ENCODE measurements at places on chromosomes 1 and 21.

- no peak for DNase-seq
These were observed 8.1 kb downstream of the PSMG1 start for GRCh38 chr21:39175154-39175553.

- DNase-seq, result no peak
These were observed 13.6 kb downstream of the MTR start for GRCh38 chr1:236808564-236809130.

DNA sequence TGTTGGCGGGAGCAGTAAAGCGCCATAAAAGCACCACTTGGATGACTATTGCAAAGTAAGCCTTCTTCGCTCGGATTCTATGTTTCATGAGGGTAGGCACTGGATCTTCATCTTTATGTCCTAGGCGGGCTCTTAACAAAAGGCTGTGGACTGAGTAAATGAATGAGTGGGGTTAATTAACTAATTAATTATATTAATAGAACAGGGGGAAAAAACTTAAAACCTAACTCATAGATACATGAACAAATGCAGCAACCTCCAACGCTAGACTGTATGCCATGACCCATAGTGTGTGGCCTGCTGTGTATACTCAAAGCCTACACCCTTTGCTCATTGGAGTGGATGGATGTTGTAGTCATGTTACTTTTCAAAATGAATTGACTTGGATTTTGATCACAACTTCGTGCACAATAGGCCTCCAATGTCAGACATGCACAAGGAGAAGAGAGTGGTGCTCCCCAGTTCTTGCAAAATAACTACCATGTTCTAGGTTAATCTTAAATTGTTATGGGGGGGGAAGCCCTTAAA is 417 bp upstream of the GFI1 start:
- DNase-seq, result no peak

GRCh38 chr1:4172644-4173599 is 272.9 kb upstream of the C1orf174 start:
- no peak for DNase-seq

DNA sequence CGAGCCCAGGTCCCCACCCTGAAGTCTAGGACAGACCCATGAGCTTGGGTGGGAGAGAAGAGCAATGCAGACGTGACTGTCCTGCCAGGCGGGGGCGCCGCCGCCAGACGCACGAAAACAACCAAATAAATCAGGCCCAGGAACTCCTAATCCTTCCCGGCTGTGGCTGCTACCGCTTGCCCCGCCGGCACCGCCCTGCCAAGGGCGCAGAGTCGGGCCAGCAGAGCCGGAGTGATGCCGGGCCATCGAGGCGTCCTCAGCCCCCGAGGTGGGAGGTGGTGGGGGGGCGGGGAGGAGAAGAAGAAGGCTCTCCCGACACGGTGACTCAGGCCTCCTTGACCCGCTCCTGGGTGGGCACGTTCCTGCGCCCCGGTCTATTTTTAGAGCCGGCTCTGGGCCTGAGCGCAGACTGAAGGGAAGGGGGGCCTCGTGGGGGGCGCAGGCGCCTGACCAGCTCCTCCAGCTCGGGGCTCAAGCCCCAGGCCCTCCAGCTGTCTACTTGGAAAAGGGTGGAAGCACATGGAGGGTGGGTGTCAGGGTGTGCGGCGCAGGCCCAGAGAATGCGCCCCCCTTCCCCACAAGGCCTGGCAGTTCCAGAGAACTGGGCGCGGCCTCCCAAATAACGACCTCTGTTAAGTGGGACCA is 10.7 kb upstream of the COL16A1 start:
- no peak for DNase-seq

DNA sequence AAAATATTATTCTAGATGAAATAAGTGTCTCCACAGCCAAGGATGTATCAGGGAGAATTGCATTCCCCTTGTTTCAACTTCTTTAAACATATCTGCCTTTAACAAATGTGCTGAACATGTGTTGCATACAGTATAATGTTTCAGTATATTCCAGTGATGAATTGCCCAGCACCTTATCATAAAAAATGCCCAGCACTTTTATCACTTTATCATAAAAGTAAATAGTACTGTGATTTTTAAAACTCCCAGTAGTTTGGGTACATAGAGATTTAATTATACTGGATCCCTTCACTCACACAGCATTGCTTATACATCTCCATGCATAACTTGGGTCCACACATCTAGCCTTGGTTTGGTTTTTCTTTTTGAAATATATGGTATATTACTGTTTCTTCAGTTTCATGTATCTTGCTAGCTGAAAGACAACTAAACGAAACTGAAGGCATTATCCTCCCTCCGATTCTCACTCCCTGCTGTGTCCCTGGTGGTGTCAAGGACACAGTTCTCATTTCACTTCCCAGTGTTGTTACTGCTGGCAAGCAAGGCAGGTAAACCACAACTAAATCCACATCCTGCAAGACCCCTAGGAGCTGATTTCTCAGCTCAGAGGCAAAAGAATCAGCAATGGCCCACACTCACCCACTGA is 118.2 kb upstream of the SLC44A3 start:
- no peak for DNase-seq

- DNase-seq, result no peak
These were observed 90.0 kb downstream of the VWA5B1 start for GRCh38 chr1:20380616-20381035.

GRCh38 chr1:5611431-5611830 is 380.8 kb downstream of the NPHP4 start:
- no peak for DNase-seq

GRCh38 chr1:199799116-199799515 is 228.4 kb upstream of the NR5A2 start:
- DNase-seq, result no peak

DNA sequence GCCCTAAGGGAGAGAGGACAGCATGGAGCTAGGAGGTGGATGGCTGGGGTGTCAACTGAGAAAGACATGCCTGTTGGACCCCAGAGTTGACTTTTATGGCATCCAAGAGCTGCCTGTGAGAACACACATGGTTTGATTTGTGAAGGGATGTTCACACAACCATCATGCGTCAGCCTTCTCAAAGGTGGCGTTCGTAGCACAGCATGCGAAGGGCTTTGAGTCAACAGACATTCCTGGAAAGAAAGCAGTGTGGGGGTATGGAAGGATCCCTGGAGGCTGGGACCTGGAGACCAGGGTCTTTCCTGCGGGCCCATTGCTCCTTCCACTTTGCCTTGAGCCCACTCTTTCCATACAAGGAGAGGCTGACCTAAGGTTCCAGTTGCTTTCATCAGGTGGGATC is 6.4 kb upstream of the WNT3A start:
- DNase-seq, result no peak

- no peak for DNase-seq
These were observed 6.6 kb downstream of the BMP8B start for GRCh38 chr1:39782103-39782502.

DNA sequence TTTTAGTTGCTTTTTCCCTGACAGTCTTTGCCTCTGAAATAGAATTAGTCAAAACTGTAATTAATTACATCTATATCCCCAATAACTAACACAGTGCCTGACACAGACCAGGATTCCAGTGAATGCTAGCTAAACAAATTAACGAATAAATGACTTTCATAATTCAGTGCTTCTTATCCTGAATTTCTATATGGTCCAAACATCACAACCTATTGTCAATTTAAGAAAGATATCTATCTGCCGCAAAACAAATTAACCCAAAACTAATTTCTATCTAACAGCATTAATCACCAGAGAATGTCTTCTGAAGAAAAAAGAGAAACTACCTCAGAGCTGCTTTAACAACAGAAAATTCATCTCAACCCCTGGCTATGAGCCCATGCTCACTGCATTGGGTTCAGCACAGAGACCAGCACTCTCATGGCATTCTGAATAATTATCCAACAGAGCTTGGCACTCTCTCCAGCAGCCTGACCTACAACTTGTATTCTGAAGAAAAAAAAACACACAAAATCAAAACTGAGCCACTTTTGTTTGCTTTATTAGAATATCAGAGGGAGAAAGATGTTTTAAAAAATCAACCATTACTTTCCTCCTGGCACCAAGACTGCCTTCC is 547.3 kb upstream of the BEND5 start:
- no peak for DNase-seq

DNA sequence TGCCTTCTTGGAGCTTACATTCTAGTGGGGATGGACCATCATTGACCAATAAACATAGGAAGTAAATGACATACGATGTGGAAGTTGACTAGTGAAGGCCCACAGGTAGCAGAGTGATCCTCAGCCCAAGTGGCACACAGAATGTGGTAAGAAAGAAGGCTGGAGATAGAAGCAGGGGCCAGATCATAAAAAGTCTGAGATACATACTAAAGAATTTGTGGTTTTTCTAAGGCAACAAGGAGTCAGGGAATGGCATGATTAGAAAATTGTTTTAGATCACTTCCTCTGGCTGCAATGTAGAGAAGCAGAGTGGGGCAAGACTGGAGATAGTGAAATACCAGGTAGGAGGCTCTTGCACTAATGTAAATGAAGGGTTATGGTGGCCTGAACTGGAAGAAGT is 154.0 kb downstream of the VPS13D start:
- no peak for DNase-seq

DNA sequence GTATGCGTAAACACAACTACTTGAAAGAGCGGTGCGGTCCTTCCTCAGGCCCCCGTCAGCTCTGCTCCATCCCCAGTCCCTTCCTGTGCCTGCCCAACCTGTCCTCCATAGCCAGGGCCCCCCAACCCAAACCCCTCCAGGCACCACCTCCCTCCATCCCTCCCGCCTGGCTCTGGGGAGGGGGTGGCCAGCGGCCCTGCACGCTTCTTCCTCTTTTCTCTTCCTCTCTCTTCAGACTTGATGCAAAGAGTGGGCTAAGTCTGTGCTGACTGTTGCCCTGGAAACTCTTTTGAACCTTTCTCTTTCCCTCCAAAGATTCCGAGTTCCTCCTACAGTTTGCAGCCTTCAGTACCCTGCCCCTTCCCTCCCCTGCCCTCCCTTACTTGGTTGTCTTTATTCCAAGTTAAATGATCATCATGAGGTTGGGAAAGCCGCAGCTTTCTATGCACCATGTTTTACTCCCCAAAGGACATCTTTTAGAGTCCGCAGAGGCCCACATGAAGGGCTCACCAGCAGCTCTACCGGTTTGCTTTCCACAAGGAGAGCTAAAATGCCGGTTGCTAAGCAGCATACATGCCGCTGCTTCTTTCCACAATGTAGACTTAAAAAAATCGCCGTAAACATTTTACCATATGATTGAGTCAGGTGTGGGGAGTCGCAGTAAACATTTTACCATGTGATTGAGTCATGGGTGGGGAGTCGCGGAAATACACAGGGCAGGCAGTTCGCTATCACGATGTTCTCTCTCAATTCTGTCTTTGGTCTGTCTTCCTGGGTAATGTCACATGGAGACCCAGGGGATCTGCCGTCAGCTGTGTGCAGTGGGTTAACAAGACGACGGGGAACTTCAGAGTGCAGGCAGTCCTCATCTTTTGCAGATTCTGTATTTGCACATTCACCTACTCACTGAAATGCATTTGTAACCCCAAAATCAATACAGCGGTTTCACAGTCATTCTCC is 525.3 kb downstream of the KIF26B start:
- no peak for DNase-seq

- DNase-seq, result no peak
These were observed 7.2 kb downstream of the C1orf35 start for GRCh38 chr1:228095938-228096337.

- peak; percentile 79 for DNase-seq
These were observed at the start of gene KRTAP12-3 for GRCh38 chr21:44657635-44658540. Gene KRTAP12-3 (plus strand): TSS chr21:44657932. CDS start chr21:44657980, 48 bp downstream.

- no peak for DNase-seq
These were observed 49.9 kb downstream of the COL6A1 start for GRCh38 chr21:46031484-46031883.

DNA sequence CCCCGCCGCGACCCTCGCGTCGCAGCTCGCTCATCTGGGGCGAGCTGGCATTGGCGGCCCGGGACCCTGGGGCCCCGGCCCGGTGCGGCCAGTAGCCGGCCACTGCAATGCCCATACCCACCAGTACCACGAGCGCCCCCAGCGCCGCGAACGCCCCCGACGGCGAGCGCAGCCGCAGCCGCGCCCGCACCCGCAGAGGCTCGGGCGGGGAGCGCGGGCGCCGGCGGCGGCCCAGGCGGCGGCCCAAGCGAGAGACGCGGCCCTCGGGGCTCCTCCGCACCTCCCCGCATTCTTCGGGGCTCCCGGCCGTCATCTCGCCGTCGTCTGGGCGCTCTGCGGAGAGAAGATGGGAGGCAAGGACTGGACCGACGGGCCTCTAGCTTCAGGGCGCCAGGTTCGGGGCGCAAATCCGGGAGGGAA is 2.2 kb downstream of the TMEM200B start:
- no peak for DNase-seq

DNA sequence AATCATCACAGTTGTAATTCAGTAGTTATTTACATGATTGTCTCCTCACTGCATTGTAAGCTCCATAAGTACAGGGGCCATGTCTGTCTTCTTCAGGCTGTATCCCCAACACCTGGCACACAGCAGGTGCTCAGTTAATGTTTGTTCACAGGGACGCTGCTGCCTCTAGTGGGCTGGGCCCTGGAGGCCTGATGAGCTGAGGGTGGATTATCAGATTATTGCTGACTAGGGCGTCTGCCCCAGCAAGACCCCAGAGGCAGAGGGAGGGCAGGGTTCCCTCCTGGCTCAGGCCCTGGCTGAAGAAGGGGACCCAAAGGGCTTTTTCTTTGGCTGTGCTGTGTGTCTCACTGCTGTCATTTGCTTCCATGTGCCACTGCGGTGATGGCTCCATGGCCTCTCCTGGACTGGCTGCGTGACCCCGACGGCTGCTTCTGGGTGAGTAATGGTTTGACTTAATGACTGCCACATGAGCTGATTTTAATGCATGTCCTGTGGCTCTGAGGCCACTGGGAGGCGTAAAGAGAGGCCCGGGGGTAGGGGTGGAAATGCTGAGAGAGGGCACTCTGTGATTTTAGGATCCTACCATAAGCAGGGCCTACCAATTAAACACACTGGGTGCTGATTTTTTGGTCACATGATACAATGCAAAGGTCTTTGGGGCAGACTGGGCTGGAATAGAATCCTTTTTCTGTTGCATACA is 20.8 kb upstream of the EPB41 start:
- no peak for DNase-seq

- no peak for DNase-seq
These were observed 72.5 kb downstream of the DPT start for GRCh38 chr1:168656485-168656884.

GRCh38 chr1:85628791-85629531 is 48.4 kb downstream of the CCN1 start:
- DNase-seq, result no peak

Data from CD4-positive, CD25-positive, alpha-beta regulatory T cell (primary cell).